ENCODE measurements at places on chromosomes 12 and 14.
A peak's percentile ranks its signal among the peaks of the same experiment; 100 is the strongest.

DNA sequence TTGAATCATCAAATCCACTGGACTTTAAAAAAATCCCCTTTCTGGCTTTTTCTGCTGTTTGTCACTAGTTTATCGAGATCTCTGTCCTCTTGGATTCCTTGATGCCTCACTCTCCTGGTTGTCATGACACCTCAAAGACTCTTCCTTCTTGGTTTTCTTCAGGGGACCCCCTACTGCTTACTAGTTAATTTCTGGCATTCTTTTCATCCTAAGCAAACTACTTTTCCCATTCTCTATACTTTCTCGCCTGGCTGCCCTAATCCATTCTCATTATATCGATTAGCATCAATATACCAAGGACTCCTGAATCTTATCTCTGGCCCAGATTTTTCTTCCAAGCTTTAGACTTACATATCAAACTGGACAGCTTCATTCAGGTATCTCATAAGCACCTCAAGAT lies 98.6 kb downstream of the NEDD1 start:
- DNase-seq, result no peak

DNA sequence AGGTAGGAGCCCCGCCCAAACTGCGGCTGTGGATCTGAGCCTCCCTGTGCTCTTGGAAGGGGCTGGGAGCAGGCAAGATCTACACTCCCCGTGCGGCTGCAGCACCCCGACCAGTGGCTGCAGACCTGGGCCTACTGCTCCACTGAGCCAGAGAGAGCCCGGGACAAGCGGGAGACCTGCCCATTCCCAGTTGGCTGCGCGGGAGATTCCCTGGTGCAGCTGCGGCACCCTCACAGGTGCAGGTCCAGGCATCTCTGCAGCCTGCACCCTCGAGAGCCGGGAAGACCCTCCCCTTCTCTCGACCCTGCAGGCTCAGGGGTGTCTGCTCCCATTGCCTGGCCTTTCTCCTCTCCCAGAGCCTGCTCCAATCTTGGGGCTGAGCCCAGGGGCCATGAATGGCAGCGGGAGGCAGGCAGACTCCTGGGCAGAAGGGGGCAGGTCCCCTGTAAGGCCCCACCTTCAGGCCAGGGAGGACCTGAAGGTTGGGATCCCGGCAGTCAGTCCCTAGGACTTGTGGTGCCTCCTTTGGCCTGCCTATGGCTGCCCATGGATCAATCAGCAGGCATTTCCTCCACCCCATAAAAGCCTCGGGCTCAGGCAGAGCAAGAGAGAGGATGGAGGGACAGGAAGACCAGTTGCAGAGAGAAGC lies 8.8 kb upstream of the A2M start:
- DNase-seq, result no peak

DNA sequence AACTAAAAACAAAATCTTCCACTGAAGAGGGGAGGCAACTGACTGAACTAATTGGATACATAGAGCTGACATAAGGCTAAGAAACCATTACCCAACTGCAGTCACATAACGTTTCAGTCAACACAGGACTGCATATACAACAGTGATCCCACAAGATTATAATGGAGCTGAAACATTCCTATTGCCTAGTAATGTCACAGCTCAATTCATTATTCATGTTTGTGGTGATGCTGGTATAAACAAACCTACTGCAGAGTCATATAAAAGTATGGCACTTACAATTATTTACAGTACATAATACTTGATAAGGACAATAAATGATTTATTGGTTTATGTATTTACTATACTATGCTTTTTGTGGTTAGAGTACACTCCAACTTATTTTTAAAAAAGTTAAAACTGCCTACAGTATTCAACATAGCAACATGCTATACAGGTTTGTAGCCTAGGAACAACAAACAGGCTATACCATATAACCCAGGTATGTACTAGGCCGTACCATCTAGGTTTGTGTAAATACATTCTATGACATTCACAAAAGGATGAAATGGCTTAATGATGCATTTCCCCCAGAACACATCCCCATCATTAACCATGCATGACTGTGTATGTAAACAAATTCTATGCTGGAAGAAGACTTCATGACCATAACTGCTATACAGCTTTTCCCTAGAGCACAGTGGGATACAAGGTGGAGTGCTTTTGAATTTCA lies 4.3 kb downstream of the NAP1L1 start:
- no peak for DNase-seq

DNA sequence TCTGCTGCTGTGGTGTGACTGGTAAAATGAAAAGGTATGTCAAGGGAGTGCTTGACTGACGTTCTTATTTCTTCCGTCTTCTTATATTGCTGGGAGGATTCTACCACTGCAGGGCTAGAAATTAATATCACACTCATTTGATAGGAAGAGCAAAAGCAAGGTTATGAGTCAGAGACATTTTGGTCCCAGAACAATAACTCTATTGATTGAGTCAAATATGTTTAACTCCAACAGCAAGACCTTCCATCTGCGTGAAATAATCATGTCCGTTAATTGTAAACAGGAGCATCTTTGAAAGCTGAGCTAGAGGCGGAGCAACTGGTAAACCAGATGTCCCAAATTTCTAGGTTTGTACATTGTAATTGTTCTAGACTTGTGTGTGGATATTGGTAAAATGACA lies 1293.6 kb downstream of the AACS start:
- DNase-seq, result no peak

- no peak for DNase-seq
Observed at GRCh38 chr14:64915797-64916196, 1.5 kb downstream of the CHURC1 start.

DNA sequence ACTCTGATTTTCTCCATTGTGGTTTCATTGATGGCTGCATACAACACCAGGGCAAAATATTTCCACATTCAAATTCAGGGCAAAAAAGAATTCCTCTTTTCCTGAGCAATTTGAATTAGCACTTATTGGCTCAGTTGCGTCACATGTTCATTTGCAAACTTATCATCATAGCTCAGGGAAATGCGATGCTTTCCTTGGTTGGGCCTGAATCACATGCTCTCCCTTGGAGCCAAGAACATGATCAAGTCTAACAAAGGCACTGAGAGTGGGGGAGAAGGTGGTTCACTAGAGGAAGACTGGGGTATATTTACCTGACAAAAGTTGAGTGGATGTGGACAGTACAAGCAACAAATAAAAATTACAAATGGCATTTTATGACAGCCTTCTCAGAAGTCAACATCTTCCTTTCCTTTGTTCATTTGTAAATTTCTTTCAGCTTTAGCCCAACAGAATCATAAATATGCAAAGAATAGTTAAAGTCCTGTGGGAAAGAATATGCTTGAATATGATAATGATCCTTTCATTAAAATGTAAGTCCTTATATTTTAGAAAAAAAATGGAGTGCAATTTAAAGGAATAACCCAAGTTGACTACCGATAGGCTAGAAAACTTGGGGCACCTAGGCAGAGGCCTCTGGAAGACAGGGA lies 277.2 kb downstream of the NEDD1 start:
- no peak for DNase-seq

- DNase-seq, result peak; percentile 49
Observed at GRCh38 chr14:54322701-54323337, 74.0 kb upstream of the CDKN3 start.

- peak; percentile 88 for DNase-seq
Observed at GRCh38 chr14:21557084-21557901, 22.6 kb downstream of the OR10G3 start.

- DNase-seq, result peak; percentile 94
Observed at GRCh38 chr12:105107494-105108371, at the start of gene WASHC4. TSS of gene WASHC4 (plus strand) at chr12:105107731. CDS start at chr12:105107801, 70 bp downstream.

Measured in NCI-H146 (cell line).